ENCODE measurements at places on chromosomes 12 and 14.
A peak's percentile ranks its signal among the peaks of the same experiment; 100 is the strongest.

DNA sequence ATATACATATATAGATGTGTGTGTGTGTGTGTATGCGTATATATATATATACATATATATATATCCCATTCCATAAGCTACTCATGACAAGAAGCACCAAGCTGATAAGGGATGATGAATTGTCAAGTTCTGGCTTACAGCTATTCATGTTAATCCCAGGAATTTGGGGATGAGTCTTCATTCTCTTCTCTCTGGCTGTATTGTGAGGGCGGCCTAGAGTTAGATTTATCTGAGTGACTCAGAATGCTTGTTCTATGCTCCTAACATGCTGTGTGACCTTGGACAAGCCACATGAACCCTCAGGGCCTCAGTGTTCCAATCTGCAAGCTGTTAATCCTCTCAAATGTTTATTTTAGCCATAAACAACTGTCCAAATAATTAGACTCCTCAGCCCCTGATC is 749.0 kb downstream of the MED13L start:
- DNase-seq, result no peak

GRCh38 chr12:121794534-121795033 is 1.1 kb upstream of the RHOF start:
- DNase-seq, result no peak

DNA sequence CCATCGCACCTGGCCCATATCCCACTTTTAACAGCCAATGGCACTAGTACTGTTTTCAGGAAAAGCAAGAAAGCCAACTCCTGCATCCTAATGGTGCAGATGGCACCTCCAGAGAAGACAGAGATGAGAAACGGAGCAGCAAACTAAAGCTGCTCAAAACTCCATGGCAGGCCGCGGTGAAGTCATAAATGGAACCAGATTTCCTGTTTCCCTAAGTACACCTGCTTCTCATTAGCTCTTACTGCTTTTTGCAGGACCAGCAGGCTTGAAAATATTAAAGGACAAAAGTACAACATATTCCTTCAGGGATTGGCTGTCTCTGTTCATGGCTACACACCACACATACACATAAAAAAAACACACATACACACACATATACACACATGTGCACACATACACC is 36.7 kb upstream of the LGALS3 start:
- no peak for DNase-seq

DNA sequence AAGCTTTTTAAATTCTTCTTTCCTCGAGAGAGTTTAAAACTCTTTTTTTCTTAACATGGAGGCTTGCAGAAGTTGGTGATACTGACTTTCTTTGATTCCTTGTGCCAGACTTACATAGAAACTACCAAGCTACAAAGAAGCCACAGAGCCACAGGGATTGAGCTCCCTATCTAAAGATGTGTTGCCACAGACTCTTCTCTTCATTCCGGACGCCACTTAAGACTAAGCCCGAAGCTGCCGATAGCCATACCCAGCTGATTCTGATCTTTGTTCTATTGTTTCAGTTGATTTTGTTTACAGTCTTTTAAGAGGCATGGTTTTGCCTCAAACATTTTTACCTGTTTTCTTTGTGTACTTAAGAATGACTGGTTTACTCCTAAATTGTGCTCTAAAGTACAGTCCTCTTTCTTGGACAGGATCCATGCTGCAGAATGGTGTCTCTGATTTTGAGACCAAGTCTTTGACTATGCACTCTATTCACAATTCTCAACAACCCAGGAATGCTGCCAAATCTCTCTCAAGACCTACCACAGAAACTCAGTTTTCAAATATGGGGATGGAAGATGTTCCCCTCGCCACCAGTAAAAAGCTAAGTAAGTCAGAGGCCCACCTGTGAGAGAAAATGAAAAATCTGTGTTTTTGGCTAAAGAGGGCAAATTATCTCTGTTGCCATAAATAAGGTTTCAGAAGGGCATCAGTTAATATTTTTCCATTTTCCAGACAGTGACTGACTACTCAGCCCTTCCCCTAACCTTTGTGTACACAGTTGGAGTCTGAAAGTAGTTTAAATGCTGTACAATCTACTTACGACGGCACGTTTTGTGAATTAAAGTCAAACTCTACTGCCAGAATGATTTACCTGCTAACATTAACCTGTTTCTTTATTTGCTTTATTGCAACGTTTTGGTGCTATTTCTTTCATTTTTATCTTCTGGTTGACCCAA is 42.1 kb upstream of the KCNH3 start:
- no peak for DNase-seq

- DNase-seq, result no peak
These were observed 6.7 kb downstream of the KRT7 start for GRCh38 chr12:52239767-52240166.

DNA sequence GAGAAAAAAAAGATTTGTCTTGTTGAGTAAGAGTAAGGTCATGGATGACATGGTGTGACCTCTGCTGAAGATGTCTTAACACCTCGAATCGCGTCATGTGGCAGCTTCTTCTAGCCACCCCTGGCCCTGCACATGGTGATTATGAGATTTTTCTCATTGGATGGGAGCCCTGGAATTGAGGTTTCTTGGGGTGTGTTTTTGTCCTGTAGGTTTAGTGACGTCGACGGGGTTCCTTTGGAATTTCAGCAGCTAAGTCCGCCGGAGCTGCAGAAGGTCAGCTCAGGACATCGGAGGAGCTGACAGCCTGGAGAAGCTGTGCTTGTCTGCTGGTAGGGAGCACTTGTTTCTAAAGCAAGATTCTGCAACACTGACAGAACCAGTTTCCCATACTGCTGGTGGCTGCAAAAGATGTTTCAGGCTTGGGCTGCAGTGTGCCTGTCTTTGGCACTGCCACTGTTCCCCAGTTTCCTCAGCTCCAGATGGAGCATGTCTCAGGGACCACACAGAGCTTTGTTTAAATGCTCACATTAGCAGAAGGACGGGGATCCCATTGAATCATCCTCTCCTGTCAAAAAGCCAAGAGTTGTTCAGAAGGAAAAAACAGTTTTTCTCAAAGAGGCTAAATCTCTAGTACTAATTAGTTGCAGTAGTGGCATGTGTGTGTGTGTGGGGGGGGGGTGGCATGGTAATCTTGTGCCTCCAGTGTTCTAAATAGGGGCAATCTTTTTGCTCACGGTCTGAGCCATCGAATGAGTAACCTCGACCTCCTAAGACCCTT is 5.2 kb upstream of the FOS start:
- no peak for DNase-seq

DNA sequence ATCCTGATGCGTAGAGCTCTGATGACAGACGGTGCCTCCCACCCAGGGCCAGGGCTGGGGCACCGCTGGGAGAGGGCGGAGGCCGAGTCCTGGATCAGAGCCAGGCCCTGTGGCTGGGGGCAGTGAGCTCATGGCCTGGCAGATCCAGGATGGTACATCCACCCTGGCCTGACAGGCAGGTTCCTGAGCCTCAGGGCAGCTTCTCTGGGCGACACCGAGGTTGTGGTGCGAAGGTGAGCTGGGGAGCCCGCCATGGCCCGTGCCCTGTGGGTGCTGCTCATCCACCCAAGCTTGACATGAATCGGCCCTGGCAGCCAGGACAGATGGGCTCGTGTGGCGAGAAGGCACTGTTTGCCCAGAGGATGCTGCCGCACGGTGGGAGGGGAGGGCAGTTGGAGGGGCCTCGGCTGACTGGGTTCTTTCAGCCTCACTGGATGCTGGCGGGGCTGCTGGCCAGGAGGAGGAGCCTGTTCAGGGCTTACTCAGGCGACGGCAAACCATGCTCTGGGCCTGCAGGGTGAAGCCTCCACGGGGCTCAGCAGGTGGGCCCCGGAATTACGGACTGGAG is 16.6 kb downstream of the LRTM2 start:
- DNase-seq, result no peak

DNA sequence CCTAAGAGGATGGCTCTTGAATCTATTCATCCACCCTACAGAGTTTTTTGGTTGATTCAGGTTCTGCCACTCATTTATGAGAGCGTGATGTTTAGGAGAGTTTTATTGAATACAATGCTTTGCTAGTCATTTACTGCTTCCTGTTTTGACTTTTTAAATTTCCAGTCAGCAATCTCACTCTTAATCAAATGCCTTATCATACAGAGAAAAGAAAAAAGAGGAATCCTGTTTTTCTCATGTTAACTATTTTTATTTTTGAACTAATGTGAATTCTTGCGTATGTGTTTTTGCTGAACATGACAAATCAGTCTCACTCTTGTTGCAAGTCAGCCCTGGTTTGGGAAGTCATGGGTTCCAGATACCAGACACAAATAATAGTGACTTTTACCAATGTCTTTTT is 22.1 kb upstream of the LGMN start:
- DNase-seq, result no peak

GRCh38 chr14:50620341-50620740 is 47.8 kb downstream of the SAV1 start:
- no peak for DNase-seq

DNA sequence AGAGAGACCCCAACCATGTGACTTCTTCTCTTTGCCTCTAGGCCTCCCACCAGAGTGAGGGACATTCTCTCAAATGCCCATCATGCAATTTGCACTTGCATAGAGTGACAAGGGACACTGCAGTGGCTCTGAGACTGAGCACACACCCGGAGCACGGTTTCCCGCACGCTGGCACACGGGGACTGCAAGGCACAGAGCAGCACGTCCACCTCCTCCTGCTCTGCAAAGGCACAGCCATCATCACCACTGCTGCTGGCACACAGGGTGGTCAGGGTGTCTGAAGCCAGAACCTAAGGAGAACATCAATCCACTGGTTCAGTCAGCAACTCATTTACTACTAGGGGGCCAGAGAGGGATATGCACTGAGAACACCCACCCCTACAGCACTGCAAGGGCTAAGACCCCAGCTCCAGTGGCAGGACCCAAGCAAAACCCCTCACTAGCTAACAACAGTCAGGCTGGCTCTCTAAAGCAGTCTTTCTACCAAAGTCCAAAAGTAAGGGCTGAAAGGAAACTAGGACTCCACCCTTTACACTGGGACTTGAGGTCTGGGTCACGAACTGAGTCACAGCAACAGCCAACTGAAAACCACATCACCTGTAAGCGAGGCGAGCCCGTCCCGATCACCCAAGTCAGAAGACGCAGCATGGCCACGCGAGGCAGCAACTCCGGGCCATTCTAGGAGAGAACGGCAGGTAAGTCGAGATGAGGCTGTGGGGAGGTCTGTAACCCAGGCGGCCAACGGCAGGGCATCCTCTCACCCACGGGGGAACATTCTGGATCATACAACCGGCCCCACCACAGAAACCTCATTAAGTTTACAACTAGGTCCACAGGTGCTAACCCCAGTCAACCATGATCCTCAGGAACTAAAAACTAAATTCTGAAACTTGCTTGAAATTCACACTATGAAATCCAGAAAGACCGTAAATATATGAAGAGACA is 37.9 kb downstream of the GCN1 start:
- peak; percentile 47 for DNase-seq

DNA sequence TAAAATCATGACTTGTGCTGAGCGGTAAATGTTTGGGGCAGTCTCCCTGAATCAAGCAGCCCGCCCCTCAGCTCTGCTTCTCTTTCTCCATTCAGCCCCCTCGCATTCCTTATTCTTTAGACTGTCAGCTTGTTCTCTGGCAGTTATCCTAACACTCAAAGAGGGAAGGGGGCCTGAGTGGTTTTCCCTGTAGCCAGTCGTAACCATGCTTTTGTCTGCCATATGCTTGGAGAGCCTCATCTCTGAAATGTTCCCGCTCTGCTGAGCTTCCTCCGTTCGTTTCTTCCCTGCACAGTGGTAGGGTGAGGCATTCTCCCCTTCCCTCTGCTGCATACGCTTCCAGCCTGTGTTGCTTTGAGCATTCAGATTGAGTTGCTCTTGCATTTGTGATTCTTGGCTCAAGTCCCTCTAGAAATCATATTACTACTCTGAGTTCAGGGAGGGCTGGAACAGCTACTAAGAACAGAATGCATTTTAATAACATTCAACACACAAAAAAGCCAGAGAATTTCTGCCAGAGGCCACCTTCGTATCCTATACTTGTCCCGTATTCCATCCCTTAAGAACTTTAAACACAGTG is 119.7 kb downstream of the FBXL14 start:
- peak; percentile 83 for DNase-seq

DNA sequence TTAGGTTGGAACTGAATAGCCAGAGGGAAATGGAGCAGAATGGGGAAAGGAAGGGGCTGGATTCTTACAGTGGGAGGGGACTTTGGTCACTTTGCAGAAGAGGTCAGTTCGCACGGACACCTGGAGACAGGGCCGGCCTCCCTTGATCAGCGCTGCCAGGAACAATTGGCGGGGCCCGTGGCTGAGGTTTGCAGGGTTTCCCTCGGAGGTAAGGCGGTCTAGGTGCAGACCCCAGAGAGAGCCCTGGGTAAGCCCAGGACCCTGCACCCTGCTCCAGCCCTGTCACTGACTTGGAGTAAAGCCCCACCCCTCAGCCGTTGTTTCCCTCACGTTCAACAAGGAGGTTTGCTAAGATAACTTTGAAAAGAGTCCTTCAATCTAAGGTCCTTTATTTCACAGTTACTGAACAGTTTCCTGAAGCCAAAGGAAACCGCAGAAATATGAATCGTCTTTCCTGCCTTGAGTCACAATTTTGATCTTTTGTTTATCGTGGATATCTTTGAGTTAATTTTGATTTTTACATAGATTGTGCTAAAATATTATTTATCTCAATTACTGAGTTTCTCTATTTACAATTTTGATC is 231.4 kb upstream of the RTL1 start:
- DNase-seq, result peak; percentile 43
